Testis (tissue), 5 donors: ENCODE measurements at places on chromosomes 7 and 10. TPM values are rescaled to one million over a fixed set of nuclear protein-coding genes. Genes with fewer than 3 reads are reported as not detected.

Gene FIS1
- 273 TPM for total RNA-seq

Gene SPDYE8
- total RNA-seq = 8.6 TPM

Gene SFRP5
- 2.0 TPM for total RNA-seq

Gene SPDYE9
- total RNA-seq = 1.9 TPM

GRCh38 chr7:25611196-25611595 is 382.9 kb upstream of the NPVF start:
- no peaks in the 10 kb centered on the region for H3K27me3 ChIP-seq
- no peak overlapping the region for H3K27ac ChIP-seq
- H3K4me1 ChIP-seq = peaks cover 14% of the 10 kb centered on the region
- no peak overlapping the region for H3K4me3 ChIP-seq
- H3K36me3 ChIP-seq = no peaks in the 10 kb centered on the region

DNA sequence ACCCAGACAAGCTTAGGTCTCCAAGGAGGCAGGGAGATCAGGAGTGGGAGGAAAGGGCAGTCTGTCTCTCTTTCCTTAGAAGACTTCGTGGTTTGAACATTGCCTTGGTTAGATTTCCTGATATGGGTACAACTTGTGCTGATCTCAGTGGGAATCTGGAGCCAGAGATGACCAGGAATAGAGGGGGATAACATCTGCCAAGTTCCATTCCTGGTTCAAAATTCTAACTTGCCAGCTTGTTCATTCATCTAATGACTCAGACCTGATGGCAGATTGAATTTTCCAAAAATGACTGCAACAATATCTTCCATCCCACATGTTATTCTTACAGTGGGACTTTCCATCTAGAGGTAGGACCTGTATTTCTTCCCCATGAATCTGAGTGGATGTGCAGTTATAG is 394.3 kb upstream of the PODXL start:
- H3K27ac ChIP-seq = no peak overlapping the region
- peaks cover 2% of the 10 kb centered on the region for H3K4me1 ChIP-seq
- H3K27me3 ChIP-seq = no peaks in the 10 kb centered on the region
- H3K36me3 ChIP-seq = no peaks in the 10 kb centered on the region
- H3K4me3 ChIP-seq = no peak overlapping the region
- no peak for DNase-seq
